ENCODE measurements at places on chromosomes 2 and 18.

DNA sequence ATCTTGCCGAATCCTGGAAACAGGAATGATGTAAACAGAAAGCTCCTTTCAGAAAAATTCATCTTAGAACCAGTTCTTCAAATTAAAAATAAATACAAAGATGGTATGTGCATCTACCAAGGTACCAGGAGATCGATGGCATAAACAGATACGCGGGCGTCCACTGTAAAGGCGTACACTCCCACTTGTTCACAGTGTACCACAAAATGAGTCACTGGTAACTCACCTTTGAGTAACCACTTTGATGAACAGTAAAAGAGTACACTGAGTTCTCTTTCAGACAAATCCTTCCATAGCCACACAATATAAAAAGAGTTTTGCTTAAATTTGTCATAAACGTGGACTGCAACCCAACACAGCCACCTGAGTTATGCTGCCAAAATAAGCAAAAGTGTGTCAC lies 128.3 kb downstream of the DNER start:
- no peak for DNase-seq

DNA sequence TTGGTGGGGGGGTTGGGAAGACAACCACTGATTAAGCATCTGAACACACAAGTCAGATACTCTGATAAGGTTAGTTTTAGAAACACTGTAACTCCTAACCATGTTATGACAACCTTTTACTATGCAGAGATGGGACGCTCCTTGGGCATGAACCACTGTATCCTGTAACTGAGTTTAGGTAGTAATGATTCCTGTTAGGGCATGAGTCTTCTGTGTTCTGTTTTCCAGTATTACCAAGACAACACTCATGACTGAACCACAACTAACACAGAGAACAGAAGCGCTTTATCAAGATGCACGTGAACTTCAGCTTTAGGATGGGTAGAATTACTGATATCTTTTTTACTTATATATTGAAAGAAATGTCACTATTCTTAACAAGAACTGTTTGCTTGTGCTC lies 14.1 kb upstream of the CREB1 start:
- DNase-seq, result no peak

GRCh38 chr2:113078350-113078839 lies 10.6 kb downstream of the IL1F10 start:
- DNase-seq, result peak; percentile 71

DNA sequence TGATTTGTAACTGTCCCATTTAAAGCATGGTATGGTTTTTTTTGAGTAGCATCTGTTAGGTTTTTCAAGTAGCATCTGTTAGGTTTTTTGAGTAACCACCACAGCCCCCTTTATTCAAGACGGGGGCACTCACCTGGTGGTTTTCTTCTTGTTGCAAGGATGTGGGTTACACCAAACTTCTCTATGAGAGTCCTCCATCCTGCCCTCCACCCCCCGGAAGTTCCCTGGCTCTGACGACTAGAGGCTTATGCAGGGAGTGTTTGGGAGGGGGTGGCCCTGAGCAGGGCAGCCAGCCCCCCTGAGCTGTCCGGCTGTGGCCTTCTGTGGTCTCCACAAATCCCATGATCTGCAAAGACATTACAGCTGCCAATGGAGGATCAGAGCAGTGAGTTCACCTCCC lies 39.3 kb downstream of the MTCL1 start:
- no peak for DNase-seq

DNA sequence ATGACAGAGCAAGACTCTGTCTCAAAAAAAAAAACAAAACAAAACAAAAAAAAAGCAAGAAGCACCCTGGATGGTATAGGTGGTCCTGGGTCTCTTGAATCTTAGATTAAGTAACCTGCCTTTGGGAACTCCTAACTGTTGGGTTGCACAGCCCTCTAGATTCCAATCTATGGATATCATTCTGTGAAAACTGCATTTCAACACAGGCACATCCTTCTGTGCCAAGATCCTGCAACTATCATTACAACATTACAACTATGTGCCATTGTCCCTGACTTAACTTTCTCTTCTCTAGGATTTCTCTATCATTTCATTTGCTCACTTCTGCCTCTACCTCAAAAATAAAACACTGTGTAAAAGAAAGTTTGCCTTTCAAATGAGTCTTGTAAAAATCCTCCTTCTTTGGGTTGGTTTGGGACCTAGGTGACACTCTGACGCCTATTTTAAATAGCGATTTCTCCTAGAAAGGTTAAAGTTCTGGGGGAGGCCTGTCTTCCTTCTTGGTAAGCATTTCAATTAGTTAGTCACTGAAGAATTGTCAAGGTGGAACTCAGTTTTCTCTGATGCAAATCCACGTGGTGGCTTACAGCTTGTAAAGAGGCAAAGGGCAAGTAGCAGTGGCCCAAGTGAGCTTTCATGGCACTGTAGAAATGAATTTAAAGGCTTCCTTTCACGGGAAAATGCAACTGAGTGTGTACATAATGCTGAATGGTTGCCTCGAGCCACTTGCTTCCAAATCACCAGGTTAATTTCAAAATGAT lies 9.2 kb downstream of the LGALSL start:
- no peak for DNase-seq

- no peak for DNase-seq
These were observed 359.4 kb upstream of the RAB12 start for GRCh38 chr18:8249811-8250210.

GRCh38 chr2:229553091-229553490 lies 161.3 kb downstream of the DNER start:
- DNase-seq, result no peak

GRCh38 chr18:26738706-26739105 lies 126.8 kb downstream of the AQP4 start:
- DNase-seq, result no peak

DNA sequence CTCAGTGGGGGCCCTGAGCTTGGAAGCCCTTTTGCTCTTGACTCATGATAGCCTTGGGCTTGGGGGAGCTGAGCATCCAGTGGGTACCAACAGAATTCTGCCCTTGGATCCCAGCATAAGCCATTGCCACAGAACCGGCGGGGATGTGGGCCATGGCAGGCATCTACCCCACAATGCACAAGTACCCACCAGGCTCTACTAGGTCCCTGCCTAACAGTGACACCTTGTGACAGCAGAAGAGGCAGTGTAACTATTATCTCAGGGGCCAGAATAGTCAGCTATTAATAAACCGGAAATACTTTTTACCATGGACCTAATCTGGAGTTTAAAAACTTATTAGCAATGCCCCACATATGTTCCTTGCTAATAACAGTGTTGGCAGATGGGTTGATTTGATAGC lies 397.2 kb downstream of the TMEM182 start:
- no peak for DNase-seq

- DNase-seq, result no peak
These were observed 30.5 kb downstream of the GDF7 start for GRCh38 chr2:20697322-20697934.

DNA sequence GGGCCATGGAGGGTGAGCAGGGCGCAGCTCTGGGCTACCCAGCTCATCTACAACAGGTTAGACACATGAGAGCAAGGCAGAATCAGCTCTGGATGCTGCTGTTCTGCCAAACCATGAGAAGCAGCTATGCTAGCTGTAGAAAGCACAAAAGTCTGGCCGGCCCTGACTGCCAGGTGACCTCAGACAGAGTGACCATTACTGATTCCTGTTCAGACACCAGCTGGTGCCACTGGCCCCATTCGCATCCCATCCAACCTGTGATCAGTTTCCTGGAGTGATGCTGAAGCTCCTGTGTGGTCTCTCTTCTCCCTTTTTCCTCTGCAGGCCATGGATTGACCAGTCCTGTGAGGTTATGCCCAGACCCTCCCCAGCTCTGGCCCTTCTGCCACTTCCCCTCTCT lies 14.3 kb downstream of the RBMS1 start:
- no peak for DNase-seq

- DNase-seq, result peak; percentile 92
These were observed 40.1 kb downstream of the ODC1 start for GRCh38 chr2:10407841-10408648.

GRCh38 chr2:169354244-169354643 lies 8.1 kb downstream of the LRP2 start:
- no peak for DNase-seq

- no peak for DNase-seq
These were observed 168.0 kb downstream of the ASXL3 start for GRCh38 chr18:33745871-33746545.

- no peak for DNase-seq
These were observed 95.0 kb downstream of the STRADB start for GRCh38 chr2:201546576-201546975.

- no peak for DNase-seq
These were observed 43.7 kb upstream of the FOSL2 start for GRCh38 chr2:28348921-28349320.

GRCh38 chr2:120396861-120397811 lies 51.2 kb downstream of the INHBB start:
- no peak for DNase-seq

DNA sequence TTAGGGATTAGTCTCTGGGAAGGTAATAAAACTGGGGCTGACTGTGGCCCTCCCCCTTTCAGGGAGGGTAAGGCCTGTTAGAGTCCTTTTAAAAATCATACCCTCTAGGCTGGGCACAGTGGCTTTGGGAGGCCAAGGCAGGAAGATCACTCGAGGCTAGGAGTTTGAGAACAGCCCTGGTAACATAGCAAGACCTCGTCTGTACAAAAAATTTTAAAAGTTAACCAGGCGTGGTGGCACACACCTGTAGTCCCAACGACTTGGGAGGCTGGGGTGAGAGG lies 118.7 kb downstream of the STPG4 start:
- DNase-seq, result no peak

- DNase-seq, result peak; percentile 70
These were observed 1.5 kb downstream of the RND3 start for GRCh38 chr2:150485871-150486538.

GRCh38 chr2:36902385-36903120 lies 63.8 kb downstream of the STRN start:
- DNase-seq, result no peak

- DNase-seq, result no peak
These were observed 8.8 kb downstream of the HDAC4 start for GRCh38 chr2:239392072-239392357.

GRCh38 chr2:80008596-80008995 lies 296.0 kb downstream of the LRRTM1 start:
- DNase-seq, result no peak

GRCh38 chr2:112048887-112049286 lies 6.2 kb upstream of the TMEM87B start:
- no peak for DNase-seq

DNA sequence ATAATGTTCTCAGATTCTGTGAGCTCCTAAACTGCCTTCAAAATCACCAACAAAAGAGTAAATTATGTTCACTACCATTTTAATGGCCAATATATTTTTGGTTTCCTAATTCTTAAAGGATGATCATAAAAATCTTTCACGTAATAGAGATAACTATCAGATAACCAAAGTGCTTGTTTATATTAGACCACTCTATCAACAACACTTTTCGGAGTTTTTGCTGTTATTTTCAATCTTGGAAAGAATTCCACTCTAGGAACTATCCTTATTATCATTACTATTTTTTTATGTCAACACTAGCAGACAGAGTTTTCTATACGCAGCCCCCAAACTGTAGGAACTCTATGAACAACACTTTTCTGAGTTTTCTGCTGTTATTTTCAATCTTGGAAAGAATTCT lies 782.5 kb upstream of the ZEB2 start:
- DNase-seq, result no peak

GRCh38 chr2:239644011-239644410 lies 243.2 kb upstream of the HDAC4 start:
- no peak for DNase-seq

DNA sequence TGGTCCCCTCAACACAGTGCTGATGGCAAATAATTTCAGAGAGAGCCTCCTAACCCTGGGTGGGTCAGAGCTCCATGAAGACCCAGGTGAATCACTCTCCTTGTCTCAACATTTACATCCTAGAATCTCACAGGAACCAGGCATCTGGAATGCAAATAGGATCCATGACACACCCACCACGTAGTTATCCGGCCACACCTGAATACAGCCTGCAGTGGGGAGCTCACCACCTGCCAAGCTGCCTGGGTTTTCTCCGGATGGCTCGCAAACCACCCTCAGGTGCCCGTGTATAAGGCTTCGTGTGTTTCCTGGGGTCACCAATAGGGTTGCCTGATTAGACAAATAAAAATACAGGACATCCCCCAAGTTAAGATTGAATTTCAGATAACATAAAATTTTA lies 9.9 kb downstream of the CHST10 start:
- no peak for DNase-seq

DNA sequence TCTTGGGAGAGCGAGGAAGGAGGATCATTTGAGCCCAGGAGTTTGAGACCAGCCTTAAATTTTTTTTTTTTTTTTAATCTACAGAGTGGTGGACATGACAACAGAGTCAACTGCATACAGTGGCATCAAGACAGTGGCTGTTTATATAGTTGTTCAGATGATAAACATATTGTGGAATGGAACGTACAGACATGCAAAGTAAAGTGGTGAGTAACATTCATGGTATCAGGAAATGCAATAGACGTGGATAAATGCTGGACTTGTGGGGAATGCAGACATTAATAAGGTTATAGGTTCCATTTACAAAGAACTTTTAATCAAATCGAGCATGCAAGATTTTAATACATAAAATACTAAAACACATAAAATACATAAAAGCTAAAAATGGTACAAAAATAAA lies 11.9 kb downstream of the WDR43 start:
- no peak for DNase-seq

DNA sequence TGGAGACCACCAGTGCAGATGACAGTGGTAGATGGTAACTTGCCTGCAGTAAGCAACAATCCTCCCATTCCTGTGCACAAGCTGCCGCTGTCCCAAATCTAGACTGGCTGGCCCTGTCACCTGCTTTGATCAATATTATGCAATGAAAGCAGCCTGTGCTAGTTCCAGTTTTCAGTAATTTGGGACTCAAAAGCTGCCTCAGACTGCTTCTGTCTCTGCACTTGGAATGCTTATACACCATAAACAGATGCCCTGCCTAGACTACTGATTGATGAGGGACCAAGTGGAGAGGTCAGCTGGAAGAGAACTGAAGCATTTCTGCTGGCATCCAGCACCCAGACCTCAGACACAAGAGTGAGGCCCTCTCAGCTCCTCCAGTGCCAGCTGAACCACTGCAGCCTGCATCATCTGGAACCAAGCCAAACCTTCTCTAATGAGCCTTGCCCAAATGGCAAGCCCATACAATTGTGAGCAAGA lies 24.9 kb downstream of the CCBE1 start:
- DNase-seq, result no peak

DNA sequence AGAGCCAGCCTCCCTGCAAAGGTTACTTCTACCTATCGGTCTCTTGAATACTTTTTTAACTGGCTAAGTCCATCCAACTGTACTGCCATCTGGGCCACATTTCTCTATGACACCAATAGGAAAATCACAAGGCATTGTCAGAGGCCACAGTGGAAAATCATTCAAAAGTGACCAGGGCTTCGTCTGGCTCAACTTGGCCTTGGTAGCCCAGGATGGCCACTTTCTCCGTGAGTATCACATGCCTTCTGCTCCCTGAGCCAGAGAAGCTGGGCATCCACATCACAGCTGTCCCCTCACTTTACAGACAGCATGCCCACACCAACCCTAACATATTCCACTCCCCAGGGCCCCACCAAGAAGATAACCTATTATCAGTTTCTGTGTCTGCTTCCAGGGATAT lies 5.8 kb downstream of the CIB4 start:
- DNase-seq, result no peak

- no peak for DNase-seq
These were observed 18.9 kb downstream of the SMAD7 start for GRCh38 chr18:48931680-48932461.

Measured in thyroid gland (tissue), 4 donors.